ENCODE measurements at places on chromosomes 11 and 22. TPM values are rescaled to one million over a fixed set of nuclear protein-coding genes. Genes with fewer than 3 reads are reported as not detected.

The OR5D18 gene
- total RNA-seq = not detected

The SNX15 gene
- 19.3 TPM for total RNA-seq

The CENPM gene
- total RNA-seq = 0.52 TPM

DNA sequence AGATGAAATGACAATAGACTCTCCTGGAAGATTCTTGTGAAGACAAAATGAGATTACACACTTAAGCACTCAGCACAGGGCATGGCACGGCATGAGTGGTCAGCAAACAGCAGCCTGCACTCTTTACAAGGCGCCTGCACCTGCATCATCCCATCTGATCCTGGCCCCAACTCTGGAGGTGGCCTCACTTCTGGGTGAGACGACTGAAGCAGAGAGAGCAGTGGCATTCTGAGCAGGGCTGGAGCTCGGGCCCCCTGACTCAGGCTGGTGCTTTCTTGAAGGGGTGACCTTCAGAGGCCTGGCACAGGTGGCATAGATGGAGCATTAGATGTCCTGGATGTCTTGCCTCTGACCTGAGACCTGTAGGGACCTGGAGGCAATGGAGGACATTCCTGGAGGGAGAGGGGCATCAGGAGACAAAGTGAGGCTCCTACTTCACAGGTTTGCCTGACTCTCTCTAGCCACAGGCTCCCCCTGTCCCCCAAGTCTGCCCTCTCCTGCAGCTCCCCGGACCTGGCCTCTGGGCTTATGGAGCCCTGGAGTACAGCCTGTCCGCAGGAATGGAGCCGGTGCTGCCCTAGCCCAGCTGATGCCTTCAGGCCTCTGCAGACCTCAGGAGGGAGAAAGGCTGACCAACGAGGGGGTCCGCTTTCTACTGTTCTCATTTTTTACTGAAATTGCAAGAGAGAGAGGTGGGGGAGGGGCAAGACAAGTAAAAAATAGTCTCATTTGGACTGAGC, 65.5 kb upstream of the THY1 start:
- DNase-seq = no peak

DNA sequence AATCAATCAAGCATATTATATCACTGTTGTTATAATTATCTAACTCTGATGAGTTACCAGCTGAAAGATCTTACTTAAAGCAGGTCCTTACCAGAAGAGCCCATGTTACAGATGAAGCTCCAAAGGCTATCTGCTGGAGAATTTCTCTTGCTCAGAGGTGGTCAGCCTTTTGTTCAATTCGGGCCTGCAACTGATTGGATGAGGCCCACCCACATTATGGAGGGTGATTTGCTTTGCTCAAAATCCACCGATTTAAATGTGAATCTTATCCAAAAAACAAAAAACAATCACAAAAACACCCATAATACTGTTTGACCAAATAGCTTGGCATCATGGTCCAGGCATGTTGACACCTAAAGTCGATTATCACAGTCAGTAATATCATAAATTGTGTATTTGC, 348.6 kb upstream of the ANO3 start:
- no peak for DNase-seq

GRCh38 chr11:88104408-88104807, 70.8 kb downstream of the RAB38 start:
- no peak for DNase-seq
